Amniotic stem cell (primary cell): ENCODE measurements at places on chromosomes 4 and X.

DNA sequence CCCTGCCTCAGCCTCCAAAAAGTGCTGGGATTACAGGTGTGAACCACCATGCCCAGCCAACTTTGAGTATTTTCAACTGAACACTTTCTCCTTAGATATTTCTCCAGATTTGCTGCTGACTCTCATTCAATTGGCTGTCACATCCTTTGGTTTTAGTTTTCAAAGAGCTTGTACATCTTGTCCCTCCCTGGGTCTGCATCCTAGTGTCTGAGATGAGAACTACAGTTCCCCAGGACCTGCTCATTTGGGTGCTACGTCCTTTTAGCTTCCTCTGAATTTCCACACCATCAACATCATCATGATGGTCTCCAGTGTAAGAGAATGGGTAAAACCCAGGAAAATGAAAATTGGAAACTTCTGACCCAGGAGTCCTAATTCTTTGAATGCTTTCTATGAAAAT, 312.9 kb downstream of the NLGN4X start:
- DNase-seq = no peak

GRCh38 chrX:57583477-57583876, 8.3 kb upstream of the ZXDB start:
- DNase-seq = no peak

DNA sequence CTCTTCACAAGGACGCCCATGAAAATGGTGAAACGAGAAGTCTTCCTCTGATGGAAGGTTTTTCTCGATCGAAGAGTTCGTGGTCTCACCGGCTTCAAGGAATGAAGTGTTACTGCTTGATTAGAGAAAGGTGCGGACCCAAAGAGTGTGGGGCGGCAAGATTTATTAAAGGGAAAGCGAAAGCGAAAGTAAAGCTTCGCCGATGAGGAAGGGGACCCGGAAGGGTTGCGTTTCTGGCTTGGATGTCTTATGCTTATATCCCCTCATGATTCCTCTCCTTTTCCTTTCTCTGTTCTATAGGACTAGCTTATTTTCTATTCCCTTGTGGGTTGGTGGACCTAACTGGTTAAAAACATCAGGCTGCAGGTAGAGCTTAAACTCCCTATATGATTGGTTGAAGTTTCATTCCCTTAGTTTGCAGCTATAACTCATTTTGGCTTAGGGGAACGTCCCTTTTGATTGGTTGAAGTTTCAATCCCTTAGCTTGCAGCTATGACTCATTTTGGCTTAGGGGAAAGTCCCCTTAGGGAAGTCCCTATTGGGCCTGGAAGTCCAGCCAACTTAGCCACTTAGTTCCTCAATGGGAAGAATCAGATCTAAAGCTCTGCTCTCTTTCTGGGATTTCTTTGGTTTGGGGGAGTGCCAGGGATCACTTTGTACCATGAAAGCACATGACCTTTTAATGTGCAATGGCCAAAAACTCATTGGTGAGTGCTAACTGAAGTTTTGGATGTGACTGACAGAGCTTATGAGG, 1025.0 kb upstream of the PCDH10 start:
- DNase-seq = no peak

GRCh38 chrX:104913348-104913747, 307.1 kb downstream of the TEX13A start:
- no peak for DNase-seq

GRCh38 chr4:155530857-155531256, 135.8 kb upstream of the GUCY1A1 start:
- no peak for DNase-seq

GRCh38 chr4:57154191-57154590, 44.0 kb upstream of the IGFBP7 start:
- peak; percentile 42 for DNase-seq

DNA sequence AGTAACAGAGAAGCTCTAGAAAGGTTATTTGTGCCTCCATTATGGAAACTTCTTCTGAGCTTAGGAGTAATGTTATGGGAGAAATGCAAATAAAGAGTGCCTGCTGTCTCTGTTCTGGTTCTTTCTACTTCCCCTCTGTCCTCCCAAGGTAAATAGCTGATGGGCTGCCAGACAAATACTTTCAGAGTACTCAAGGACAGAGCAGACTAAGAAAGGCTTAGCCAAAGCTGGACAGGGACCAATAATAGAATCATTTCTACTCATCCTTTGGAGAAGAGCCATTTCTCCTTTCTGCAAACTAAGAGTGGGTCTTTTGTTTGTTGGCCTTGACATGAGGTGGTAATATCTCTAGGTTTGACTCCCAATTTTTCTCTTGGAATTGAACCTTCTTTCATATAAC, 136.1 kb downstream of the MID1IP1 start:
- no peak for DNase-seq

GRCh38 chr4:17325098-17325497, 186.8 kb downstream of the QDPR start:
- no peak for DNase-seq

GRCh38 chrX:15988661-15989603, 134.3 kb upstream of the AP1S2 start:
- no peak for DNase-seq

DNA sequence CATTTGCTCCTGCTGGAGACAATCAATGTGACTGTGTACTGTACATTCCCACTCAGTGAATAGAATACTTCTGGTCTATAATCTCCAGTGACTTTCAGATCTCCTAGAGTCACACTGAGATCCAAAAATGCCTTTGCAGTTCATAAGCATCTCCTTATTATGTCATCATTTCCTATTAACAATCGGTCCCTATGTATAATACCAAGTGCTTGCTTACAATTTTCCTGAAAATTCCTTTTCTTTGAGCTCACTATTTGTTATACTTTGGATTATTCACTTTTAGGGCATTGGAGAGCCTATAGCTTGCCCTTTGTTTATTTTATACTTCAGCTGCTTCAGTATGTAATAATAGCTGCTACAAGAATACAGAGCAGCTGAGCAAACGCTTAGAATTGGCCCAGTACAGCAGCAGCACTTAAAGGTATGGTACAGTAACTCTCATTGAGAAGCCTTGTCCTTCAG, 313.0 kb downstream of the DCTD start:
- DNase-seq = peak; percentile 25

GRCh38 chr4:78032446-78032845, 24.7 kb upstream of the FRAS1 start:
- DNase-seq = no peak

- DNase-seq = no peak
Observed at GRCh38 chr4:3770323-3771163, 4.4 kb downstream of the ADRA2C start.

- no peak for DNase-seq
Observed at GRCh38 chr4:19051831-19052230, 1030.3 kb upstream of the LCORL start.

DNA sequence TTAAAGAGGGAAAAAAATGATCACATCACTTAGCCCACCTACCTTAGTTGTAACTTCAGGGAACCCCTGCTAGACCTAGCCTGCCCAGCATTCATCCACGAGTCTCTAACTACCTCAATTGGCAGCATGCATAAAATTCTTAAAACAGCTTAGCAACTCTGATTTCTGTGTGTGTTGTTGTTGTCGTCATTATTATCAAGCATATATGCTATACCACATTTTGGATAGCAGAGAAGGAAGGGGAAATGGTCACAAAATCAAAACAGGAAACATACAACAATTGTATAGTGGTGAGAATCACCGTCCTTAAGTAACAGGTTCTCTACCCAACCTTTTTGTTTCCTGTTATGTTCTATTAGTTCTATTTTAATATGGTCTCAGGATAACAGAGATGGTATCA, 2.7 kb upstream of the ACOT9 start:
- no peak for DNase-seq

GRCh38 chrX:10135561-10136399, 21.0 kb upstream of the CLCN4 start:
- DNase-seq = no peak

DNA sequence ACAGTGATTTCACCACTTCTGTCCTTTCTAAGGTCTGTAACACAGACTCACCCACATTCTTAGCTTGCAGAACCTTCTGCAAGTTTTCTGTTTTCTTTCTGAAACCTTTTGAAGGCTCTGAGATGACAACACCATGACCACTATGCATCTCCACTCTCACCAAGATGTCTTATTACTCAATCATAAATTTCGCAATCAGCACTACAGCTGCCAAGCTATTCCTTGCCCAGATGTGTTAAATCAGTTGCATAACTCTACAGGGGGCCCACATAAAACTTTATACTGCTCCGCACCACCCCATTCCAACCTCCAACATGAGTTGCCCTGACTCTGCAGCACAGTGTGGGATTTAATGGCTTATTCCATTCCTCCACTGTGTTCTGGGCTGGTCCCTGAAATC, 229.9 kb downstream of the COL25A1 start:
- no peak for DNase-seq

DNA sequence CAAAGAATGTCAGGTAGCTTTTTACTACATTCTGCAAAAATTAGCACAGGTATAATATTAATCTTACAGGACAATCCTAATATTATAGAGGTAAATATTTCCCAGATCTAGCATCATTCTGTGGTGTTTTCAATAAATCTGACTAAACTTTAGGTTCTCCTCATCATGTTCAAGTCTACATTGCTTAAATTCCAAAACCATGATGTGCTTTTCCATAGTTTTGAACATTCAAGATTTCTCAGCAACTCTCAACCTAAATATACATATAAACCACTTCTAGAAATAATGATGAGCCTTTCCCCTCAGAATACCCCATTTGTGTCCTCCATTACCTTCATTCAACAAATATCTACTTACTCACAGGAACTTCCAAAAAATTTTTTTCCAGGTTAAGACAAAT, 23.1 kb downstream of the EIF4E start:
- no peak for DNase-seq

DNA sequence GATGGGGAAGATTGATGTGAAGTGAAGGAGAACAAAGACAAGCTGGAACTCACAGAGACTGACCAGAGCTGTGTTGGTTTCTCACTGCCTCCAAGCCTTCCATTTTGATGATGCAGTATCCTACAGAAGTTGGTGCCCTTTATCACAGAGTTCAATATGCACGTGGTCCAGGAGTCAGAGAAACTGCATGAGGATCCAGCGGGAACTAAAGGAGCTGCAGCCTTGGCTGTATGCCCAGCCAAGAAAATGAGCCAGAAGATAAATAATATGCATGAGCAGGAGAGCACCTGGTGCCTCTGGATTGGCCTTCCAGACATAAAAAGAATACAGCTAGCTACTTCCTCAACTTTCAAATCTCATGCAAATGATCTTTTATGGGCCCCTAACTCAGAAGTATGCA, 44.3 kb upstream of the DCLK2 start:
- no peak for DNase-seq

GRCh38 chr4:87032884-87033533, 98.2 kb downstream of the AFF1 start:
- DNase-seq = peak; percentile 23

GRCh38 chrX:57918750-57919436, 8.6 kb upstream of the ZXDA start:
- DNase-seq = no peak

- DNase-seq = no peak
Observed at GRCh38 chr4:78179196-78179595, 122.1 kb downstream of the FRAS1 start.

DNA sequence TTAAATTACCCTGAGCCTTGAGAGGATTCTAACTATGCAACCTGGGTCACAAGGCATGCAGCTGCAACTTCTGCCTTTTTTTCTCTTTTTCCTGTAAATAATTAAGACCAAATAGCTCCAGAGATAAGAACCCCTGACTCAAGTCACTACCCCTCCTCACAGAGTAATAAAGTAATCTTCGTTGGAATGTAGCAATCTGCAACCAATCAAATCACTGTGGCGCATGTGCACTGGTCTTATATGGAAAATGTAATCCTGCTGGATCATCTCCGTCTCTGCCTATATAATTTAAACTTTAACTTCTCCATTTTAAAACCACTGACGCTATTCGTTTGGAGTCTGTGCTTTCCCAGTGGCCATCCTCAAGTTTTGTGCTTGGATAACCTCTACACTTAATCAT, 6.1 kb upstream of the EFHC2 start:
- no peak for DNase-seq

DNA sequence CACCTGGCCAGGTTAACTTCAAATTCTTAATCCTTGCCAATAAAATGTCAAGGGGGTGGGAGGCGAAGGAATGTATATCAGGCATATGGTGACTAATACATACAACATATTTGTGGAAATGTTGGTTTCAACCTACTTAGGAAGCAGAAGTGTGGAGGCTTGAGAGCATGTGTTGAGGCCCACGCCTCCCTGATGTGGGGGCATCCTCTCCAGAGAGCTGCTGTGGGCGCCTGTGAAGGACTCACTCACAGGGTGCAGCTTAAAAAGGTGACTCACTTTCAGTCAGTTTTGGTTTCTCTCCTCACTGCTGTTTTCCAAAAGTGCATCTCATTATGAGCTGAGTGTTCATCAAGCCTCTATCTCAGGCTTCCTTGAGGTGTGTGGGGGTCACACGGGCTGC, 27.5 kb downstream of the LNX1 start:
- DNase-seq = peak; percentile 56

GRCh38 chr4:117987464-117987863, 46.8 kb upstream of the NDST3 start:
- no peak for DNase-seq

DNA sequence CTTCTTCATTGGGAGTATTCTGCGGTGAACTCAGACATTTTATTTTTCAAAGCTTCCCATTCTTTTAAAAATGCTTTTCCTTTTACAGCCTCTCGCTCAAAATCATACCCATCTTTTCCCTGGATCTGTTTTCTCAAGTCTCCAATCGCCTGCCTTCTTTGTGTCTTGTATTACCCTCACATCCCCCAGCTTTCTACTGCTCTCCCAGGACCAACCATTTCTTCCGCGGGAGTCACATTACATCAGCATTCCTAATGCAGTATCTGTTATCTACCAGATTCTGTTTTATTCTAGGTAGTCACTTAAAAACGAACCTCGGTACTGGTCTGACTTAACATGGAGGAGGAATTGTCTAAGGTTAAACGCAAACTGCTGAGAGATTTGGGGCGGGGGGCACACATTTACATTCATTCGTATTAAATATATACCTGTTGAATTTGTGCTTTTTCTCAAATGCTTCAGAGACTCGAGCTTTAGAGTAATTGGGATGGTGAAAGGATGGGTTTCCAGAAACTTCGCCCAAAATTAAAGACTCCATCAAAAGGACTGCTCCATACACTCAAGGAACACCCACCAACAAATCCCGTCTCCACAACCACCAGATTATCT, 493 bp upstream of the UCHL1 start:
- no peak for DNase-seq

DNA sequence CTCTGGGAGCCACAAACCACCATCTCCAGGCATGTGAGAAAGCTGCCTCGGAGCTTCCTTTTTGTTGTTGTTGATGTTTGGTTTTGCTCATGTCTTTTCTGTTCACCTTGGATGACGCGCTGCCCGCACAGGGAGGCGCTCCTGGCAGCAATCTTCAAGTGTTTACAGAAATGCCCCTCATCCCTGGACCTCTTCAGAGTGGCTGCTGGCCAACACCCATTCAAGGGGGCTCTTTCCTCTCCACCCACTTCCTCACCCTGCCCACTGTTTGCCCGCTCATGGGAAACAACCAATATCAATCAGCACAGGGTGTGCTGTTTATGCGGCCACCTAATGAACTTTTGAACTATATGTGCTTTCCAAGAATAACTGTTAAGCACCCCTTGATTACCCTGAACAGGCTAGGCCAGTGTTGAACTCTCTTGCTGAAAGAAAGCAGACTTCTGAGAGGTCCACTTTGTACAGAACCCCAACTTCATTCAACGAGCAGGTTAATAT, 355.1 kb upstream of the CLNK start:
- DNase-seq = no peak

GRCh38 chrX:103716962-103717361, 6.3 kb downstream of the TMEM31 start:
- DNase-seq = no peak

GRCh38 chrX:12919051-12919450, 12.6 kb downstream of the TLR8 start:
- no peak for DNase-seq

GRCh38 chrX:445727-446126, 59.0 kb upstream of the PPP2R3B start:
- no peak for DNase-seq
